ENCODE measurements at places on chromosomes 11 and 22. TPM values are rescaled to one million over a fixed set of nuclear protein-coding genes. Genes with fewer than 3 reads are reported as not detected.

- DNase-seq, result no peak
These were observed 1155.6 kb downstream of the DLG2 start for GRCh38 chr11:84471501-84471900.

MS4A18 gene
- total RNA-seq, result not detected

DNA sequence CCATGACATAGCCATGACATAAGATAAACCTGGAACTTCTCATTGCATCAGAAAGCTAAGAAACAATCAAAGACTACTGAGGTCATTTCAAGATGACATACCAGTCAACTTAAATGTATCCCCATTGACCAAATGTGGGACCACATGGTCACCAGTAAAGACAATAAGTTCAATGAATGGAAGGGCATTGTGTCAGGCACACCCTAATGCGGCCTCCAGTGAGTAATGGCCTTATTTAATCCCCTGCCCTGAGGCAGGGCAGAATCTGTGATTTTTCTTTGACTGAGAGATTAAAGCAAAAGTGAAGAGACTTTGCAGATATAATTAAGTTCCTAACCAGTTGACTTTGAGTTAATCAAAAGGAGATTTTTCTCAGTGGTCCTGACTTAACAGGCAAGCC, 17.3 kb upstream of the SYT8 start:
- DNase-seq, result no peak

PNPLA3 gene
- 0.25 TPM for total RNA-seq

DNA sequence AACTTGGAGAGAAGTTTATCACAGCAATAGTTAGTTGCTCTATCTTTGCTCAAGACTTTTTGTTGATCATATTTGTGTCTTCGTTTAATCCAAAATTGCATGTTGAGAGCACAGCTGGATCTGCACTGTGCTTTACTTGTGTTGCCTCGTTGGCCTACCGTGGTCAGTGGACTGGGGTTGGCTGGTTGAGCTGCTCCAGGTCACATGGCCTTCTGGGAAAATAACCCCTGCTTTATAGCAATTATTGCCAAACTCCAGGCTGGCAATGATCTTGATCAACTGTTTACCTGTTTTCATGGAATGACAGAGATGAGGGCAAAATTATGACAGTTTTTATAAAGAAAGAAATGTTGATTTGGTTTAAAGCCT, 5.7 kb upstream of the PLET1 start:
- no peak for DNase-seq

PGA5 gene
- not detected for total RNA-seq

ALX4 gene
- not detected for total RNA-seq
